Adrenal gland (tissue), 19 donors: ENCODE measurements at places on chromosomes 16 and 17. TPM values are rescaled to one million over a fixed set of nuclear protein-coding genes. Genes with fewer than 3 reads are reported as not detected.

DNA sequence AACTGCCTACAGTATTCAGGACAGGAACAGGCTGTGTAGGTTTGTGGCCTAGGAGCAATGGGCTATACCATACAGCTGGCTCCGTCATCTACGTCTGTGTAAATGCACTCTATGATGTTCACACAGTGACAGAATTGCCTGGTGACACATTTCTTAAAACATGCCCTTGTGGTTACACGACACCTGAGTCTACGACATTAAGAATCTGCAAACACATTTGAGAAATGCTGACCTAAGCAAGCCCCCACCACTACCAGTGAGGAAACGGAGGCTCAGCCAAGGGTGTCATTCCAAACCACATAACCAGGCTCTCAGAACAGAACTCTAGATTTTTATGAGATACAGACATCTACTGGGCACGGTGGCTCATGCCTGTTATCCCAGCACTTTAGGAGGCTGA is 23.5 kb downstream of the USP36 start:
- no peak for DNase-seq

GRCh38 chr17:66865151-66865550 is 30.2 kb downstream of the CACNG5 start:
- DNase-seq, result no peak

DNA sequence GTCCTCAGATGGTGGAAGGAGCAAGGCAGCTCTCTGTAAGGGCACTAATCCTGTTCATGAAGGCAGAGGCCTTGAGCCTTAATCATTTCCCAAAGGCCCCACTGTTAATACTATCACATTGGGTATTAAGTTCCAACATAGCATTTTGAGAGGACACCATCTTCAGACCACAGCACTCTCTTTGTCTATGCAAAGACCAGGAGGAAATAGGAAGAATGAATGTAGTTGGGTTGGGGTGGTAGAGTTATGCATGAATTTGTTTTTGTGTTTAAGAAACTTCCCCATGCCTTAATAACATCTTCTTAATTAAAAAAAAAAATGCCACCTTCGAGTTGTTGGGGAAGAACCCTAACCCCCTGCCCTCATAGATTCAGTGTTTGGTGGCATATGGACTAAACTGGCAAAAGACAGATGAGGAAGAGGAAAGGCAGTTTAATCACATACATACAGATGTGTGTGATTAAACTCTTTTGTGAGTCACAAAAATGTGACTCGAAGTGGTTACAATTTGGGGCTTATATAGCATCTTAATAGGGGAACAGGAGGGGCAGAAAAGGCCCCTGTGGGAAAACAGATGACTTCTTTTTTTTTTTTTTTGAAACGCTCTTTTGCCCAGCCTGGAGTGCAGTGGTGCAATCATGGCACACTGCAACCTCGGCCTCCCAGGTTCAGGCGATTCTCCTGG is 35.0 kb upstream of the SLC5A10 start:
- no peak for DNase-seq

DNA sequence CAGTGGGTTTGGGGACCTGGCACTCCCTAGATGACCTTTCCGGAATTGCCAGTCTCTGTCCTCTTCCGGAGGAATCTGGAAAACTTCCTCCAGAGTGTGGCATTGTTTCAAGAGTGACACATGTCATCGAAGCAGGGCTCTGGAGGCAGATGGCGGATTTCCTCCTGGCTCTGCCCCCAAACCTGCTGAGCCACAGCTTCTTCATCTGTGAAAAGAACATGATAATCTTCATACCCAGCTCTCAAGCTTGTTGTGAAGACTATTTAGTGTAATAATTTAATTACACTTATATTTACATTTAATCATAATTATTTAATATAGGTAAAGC is 19.7 kb upstream of the TEX2 start:
- DNase-seq, result no peak

TCAP gene
- total RNA-seq, result 2.6 TPM

- DNase-seq, result no peak
These were observed 38.7 kb downstream of the ZFPM1 start for GRCh38 chr16:88491560-88492310.

OR4D1 gene
- total RNA-seq, result not detected

GRCh38 chr16:25835126-25835525 is 143.4 kb downstream of the HS3ST4 start:
- DNase-seq, result no peak

SULT1A2 gene
- 22.5 TPM for total RNA-seq

HOXB9 gene
- 0.11 TPM for total RNA-seq

HBZ gene
- not detected for total RNA-seq

ZNRF1 gene
- total RNA-seq, result 22.8 TPM

DNA sequence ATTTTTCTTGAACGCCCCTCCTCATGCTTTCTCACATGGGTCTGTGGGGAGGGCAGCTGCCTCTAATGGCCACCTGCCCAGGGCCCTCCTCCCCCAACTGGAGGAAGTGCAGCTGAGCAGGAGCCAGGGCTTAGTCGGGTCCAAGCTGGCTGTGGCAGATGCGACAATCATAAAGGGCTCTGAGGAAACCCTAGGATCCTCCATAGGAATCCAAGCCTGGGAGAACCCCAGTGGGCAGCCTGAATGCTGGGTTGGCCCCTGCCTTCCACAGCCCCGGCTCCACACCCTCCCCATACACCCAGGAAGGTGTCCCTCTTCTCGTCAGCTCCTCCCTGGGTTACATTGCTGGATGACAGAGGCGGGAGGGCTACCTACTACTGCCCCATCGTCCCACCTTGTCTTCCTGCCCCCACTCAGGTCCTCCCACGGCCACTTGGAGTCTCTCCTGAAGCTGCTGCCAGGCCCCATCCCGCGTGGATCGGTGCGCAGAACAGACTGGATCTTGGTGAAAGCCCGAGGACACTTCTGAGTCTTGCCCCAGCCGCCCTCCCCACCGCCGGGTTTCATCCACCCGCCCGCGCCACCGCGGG is 15.6 kb upstream of the CBFB start:
- DNase-seq, result no peak

- DNase-seq, result peak; percentile 44
These were observed at the start of gene SLC16A11 for GRCh38 chr17:7043497-7044198. Gene SLC16A11, minus strand, starts transcription at chr17:7044092. Its CDS starts 579 bp downstream, at chr17:7043513.

GRCh38 chr16:1773703-1774447 is 941 bp upstream of the MRPS34 start:
- peak; percentile 65 for DNase-seq

- no peak for DNase-seq
These were observed 346.6 kb upstream of the SALL1 start for GRCh38 chr16:51497541-51498211.

SNX20 gene
- total RNA-seq, result 3.9 TPM

GRCh38 chr17:57418463-57419246 is 162.3 kb downstream of the MSI2 start:
- no peak for DNase-seq

SOX9 gene
- total RNA-seq, result 2.1 TPM

- DNase-seq, result no peak
These were observed 941 bp downstream of the PDK2 start for GRCh38 chr17:50096092-50096491.

VTN gene
- total RNA-seq, result 220 TPM

FGF11 gene
- total RNA-seq, result 45.3 TPM

- peak; percentile 53 for DNase-seq
These were observed 1.8 kb upstream of the RBFOX3 start for GRCh38 chr17:79612468-79613194.

DNA sequence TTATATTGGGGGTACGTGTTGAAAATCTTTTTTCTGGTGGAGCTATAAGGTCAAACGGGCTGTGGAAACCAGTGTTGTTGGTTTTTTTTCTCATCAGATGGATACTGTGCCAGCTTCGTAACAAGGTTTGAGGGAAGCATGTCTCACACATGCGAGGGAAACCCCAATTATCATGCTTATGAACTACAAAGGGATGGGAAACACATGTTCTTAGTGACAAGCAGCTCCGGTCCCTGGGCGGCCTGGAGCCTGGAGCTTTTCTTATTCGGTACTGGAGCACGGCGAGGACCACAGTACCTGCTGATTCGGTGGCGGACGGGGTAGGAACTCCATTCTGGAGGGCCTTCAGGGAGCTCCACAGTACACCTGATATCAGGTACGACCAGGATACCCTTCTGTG is 12.5 kb downstream of the SLC43A2 start:
- no peak for DNase-seq

DNA sequence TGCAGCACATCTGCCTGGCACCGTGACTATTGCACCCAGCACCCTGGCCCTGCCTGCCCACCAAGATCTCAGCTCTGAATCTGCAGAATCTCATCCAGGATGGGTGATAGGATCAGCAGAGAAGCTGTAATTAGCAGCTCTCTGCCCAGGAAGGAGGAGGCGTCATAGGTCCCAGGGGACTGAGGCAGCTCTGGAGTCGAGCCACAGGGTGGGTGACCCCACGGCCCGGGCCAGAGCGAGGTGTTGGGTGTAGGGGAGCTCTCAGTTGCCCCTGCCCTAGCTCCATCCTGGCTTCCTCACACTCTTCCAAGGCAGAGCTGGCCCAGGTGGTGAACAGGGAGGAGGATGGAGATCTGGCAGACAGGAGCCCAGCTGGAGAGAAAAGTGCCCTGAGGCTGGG is 18.2 kb upstream of the FAM83G start:
- no peak for DNase-seq

SPATA32 gene
- total RNA-seq, result not detected

DNA sequence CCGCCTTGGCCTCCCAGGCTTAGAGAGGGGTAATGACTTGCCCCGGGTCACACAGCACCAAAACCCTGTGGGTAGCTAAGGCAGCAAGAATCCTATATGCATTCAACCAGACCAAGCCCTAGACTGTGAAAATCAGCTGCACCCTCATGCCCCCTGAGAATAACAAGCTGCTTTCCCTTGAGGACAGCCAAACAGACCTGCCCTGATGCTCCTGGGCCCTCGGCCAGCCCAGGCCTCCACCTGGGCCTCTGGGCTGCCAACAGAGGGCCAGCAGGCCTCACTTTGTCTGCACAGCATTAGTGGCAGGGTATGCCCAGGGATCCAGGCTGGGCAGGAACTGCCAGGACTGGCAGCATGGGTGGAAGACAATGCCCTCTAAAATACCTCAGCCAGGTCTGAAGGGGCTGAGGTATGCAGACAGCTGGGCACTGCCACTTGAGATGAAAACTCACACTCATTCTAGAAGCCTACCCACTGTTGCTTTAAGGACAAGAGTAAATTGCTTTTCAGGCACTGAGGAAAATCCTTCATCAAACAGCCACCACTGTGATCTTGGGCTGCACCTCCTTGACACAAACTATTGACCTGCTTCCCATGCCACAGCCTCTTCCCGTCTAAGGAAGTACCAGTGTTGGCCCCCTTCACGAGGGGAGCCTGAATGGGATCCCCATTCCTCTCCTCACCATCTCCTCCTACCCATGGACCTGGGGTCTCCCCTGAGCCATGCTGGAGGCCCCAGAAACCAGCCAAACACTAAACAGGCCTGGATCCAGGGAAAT is 8.8 kb downstream of the ST3GAL2 start:
- DNase-seq, result no peak

- DNase-seq, result no peak
These were observed 27.0 kb downstream of the BMERB1 start for GRCh38 chr16:15461376-15461775.

- DNase-seq, result no peak
These were observed 26.9 kb upstream of the PPM1E start for GRCh38 chr17:58728798-58729197.

DNA sequence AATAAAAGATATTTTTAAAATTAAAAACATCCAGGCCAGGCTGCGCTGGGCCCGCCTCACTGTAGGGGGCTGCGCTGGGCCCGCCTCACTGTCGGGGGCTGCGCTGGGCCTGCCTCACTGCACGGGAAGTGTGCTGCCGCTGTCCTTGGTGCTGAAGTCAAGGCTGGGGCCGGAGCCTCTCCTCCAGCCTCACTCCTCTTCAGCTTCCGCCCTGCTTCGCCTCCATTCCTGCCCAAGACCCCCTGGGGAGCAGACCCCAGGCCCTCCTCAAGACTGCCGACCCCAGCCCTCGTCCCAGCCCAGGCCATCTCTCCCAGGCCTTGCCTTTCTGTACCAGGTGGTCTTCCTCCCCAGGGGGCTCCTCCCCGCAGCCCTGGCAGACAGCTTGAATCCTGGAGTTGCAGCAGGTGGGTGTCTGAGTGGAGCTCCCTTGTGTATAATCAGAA is 26.2 kb downstream of the ENDOV start:
- DNase-seq, result peak; percentile 68

DNA sequence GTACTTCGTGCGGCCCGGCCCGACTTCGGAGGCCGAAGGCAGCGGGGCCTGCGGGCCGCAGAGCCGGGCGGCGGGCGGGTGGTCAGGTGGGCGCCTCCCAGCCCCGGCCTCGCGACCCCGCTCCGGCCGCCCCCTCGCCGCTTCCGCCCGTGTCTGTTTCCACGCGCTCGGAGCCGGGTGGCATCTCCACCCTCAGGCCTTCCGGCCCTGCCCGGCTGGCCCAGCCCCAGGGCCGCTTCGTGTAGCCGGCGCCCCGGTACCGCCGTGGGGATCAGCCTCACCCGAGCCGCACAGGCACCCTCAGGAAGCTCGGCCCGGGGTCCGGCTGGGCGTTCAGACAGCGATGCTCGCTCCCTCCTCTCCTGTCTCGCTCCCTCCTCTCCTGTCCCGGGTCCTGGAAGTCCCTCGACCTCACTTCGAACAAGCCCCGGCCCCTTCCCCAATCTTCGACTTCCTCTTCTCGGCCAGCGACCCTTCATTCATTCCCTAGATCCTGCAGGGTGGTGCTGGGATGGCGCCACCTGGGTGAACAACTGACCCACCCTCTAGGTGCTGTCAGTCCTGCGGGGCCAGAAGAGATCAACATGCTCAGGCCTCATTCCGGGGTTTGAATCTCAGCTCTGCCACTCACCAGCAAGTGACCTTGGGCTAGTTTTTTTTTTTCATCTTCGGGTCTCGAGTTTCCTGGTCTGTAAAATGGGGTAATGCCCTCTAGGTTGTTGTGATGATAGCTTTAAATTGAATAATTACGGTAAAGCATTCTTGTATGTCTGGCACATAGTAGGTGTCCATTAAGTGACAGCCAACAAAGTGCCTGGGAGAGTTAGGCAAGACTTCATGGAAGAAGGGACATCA is 610 bp downstream of the VPS4A start:
- peak; percentile 42 for DNase-seq

DNA sequence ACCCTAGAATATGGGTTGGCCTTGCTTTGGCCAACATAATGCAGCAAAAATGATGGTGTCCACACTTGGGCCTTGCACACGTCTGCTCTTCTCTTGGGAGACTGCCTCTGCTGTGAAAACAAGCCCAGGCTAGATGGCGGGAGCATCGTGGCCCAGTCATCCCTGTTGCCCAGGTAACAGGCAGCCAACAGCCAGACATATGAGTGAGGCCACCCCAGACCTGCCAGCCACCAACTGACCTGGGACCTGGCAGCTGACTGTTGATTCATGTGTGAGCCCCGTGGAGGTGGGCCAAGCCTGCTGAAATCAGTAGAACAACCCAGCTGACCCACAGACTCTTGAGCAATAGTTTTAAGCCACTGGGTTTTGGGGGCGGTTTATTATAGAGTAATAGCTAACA is 39.4 kb upstream of the CDH3 start:
- DNase-seq, result no peak
